ENCODE measurements at places on chromosomes 7 and 10. TPM values are rescaled to one million over a fixed set of nuclear protein-coding genes. Genes with fewer than 3 reads are reported as not detected.

Gene CDHR3
- total RNA-seq, result 5.2 TPM

Gene PKD1L1
- under 0.01 TPM for total RNA-seq

Gene PKD2L1
- total RNA-seq, result not detected

Gene COL28A1
- not detected for total RNA-seq

Gene CYP2C19
- not detected for total RNA-seq

Gene ZFAND4
- total RNA-seq, result 8.6 TPM

Gene FAM25G
- total RNA-seq, result not detected

Gene TMEM176B
- 0.29 TPM for total RNA-seq

Gene PTPRN2
- total RNA-seq, result not detected

Gene DENND2A
- 0.44 TPM for total RNA-seq

Gene PLOD3
- total RNA-seq, result 108 TPM

Gene ARHGEF5
- 3.1 TPM for total RNA-seq

All from placental pericyte (primary cell).